ENCODE measurements at places on chromosomes 13 and 19.

DNA sequence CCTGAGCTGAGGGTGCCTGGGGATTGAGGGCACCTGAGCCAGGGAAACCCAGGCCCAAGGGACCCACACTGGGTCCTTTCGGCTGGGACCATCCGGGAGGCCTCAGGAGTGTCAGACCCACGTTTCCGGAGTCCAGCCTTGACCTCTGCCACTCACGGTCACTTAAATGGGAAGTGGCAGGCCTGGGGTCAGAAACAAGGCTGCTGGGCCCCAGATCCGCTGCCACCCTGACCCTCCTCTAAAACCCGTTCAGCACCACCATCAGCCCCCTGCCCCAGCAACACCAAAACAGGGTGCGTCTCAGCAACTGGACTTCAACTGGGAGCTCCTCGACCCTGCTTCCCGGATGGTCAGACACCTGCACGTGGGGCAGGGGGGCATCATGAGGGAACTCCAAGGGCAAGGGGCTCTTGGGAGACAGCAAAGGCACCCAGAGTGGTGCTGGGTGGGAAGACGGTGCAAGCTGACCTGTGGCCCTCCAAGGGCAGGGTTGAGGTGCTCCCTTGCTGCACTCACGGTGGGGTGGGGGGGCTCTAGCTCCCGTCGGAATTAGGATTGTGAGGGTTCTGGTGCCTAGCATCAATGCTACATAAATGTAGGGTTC lies 1.2 kb upstream of the PLPP2 start:
- DNase-seq = no peak

DNA sequence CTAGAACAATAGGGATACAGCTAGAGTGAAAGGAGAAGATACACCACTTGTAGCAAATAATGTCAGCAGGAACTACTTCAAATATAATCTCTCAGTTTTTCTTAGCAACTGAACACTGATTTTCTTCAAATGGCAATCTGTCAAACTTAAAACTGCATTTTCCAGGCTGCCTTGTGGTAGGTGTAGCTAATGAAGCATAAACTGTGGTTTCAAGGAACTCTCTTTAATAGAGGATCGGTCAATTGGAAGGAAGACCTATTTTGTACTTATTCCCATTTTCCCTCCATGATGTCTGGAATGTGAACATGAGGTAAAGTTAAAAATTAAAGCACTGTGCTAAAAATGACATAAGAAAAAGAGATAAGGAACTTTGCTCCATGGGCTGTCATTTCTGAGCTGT lies 1261.9 kb downstream of the PCDH17 start:
- DNase-seq = no peak

DNA sequence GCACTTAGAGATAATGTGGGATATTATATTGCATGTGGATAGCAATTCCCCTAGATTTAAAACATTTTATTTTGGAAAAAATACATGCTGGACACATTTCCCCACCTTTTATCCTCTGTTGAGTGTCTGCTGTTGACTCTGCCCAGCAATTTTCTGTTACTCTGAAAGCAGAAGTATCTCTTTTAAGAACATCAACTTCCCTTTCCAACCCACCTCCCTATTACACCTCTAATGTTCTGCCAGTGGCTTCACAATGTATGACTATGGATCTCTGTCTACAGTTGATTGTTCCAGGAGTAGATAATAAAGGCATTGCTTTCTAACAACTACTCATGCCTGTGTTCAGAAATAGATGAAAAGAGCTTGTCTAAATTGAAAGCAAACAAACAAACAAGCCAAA lies 754.8 kb upstream of the SLITRK6 start:
- no peak for DNase-seq

DNA sequence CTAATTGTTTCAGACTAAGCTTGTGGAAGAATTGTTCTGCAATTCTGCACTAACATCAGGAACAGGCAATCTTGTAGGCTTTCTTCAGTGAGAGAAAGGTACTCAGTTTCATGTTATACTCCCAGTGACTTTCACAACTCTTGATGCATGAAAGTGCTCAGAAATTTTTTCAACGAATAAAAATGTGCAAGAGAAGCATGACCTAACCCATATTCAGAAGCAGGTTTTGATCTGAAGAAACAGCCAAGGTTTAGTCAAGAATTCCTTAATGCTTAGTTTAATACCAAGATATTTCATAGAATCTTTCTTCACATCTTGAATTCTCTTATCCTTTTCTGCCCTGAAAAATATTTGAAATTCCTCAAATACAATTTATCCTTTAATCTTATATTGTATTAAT lies 197.2 kb upstream of the CSNK1A1L start:
- DNase-seq = no peak

- DNase-seq = no peak
These were observed 680.4 kb upstream of the SPRY2 start for GRCh38 chr13:81021284-81021840.

- DNase-seq = no peak
These were observed 92.0 kb downstream of the SOX1 start for GRCh38 chr13:112158961-112159360.

GRCh38 chr19:1257475-1258162 lies 9.2 kb downstream of the MIDN start:
- no peak for DNase-seq

GRCh38 chr19:23273022-23273589 lies 22.9 kb upstream of the ZNF724 start:
- DNase-seq = no peak

- no peak for DNase-seq
These were observed 12.4 kb upstream of the CBLC start for GRCh38 chr19:44765033-44765948.

DNA sequence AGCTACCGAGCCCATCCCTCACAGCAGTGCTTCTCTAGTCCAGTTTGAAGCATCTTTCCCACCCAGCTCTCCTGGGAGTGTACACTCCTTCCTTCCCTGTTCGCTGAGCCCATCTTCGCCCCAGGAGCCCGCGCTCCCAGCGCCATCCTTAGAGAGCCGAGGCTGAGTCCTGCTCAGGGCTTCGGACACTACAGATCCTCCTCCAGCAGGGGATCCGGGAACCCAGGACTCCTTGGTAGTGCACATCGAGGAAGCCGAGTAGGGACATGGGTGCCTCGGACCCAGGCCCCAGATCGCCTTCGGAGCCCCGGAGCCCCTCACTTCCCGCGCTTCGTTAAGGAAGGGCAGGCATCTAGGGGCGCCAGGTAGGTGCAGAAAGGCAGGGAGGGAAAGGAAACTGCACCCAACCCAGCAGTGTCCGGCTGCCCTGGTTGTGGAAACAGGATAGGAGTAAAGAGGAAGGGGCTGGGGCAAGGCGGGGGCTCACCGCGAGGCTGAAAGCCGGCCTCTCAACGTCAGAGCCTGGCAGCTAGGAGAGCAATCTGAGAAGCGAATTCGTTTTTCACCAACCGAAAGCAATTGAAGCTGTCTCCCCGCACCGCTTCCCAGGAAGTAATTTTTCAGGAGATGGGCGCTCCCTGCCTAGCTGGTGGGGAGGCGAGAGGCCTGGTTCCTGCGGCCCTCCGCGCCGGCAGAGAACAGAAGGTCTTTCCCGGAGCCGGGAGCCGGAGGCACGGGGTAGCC lies 1.0 kb downstream of the PDX1 start:
- DNase-seq = peak; percentile 33

DNA sequence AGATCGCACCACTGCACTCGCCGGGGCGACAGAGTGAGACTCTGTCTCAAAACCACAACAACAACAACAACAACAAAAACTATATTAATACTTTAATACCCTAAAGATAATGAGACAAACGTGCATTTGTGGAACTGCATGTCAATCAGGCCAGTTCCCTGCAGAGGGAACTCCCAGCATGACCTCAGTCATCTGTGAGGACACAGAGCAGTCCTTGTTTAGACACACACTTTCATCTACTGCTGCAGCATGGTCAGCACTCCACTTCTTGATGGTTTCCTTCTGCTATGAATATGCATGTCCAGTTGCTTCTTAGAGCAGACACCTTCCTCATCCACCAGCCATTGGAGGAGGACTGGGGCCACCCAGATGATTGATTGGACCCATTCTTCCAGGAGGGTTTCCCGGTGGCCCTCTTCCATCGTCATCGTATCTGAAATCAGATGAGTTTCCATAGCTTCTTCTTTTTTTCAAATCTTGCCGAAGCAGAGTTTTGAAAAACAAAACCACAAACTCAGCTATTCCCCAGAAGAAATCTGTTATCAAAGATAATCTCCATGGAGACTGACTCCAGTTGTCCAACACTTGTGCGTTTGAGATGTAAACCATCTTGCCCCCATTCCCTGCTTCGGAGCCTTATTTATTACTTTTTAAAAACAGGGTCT lies 26.5 kb downstream of the ZNF607 start:
- no peak for DNase-seq

DNA sequence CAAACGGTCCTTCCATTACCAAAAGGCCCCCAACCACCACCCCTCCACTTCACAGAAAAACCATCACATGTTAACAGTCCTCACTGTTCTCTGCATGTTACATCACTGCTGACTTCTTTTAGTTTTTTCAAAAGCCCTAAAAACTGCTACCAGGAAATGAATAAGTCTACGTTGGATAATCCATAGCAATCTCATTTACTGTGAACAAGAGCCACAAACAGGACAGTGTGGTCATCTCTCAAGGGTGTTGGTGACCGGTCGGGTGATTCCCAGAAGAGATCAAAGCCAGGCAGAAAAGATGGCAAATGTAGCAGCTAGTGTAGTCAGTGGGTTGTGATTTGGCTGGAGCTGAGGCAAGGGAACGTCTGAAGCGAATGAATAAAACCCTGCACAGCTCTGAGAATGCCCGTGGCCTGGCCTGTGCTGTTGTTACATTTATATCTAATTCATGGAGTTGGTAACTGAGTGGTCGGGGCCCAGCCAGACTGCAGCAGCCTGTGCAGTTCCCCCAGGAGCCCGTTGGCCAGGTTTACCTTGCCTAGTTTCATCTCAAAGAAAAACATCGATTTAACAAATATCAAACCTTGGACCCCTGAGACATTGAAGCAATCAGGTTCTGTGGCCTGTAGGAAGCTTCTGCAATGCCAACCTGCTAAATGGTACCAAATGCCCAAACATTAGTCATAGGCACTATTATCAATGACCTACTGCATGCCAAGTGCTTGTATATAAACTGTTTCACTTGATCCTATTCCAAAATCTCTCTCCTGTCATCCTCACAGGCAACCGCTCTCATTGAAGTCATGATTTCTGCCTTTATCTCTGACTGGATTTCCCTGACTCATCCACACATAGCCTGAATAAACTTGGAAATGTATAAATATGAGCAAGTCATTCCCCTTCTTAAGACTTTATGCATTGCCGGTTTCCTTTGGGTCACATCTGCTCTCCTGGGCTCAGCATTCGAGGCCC lies 153.8 kb upstream of the SERP2 start:
- DNase-seq = no peak

- DNase-seq = no peak
These were observed 1700.6 kb downstream of the PCDH9 start for GRCh38 chr13:65529541-65529940.

GRCh38 chr13:114067886-114068651 lies 64.4 kb downstream of the RASA3 start:
- no peak for DNase-seq

DNA sequence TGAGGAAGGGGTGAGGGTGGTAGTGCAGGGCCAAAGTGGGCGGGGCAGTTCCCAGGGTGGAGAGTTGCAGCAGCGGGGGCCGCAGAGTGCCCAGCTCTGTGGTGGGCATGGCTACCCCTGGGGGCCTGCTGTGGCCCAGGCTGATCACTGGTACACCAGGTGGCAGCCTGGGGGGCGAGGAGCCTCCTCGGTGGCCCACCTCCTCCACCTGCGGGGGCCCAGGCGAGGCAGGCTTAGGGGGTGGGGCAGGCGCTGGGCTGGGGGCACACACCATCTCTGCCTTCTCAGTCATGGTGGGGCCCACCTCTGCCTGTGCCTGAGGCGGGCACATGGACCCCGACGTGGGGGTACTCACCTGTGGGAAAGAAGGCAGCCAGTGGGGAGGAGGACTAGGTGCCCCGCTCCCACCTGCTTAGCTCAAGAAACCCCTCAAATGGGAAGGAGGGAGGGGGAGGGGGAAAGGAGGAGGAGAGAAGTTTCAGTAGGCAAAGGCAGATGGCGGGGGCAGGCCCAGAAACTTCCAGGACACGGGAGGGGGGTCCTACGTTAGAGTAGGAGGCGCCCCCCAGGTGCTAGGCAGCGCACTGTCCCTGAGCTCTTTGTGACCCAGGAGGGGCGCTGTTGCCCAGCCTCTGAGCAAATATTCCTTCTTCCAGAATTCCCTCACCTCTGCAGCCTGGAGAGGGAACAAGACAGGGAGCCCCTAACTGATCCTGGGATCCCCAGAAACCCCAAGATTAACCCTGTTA lies 1.6 kb downstream of the LYL1 start:
- no peak for DNase-seq

GRCh38 chr13:66159511-66159910 lies 1070.6 kb downstream of the PCDH9 start:
- DNase-seq = no peak

DNA sequence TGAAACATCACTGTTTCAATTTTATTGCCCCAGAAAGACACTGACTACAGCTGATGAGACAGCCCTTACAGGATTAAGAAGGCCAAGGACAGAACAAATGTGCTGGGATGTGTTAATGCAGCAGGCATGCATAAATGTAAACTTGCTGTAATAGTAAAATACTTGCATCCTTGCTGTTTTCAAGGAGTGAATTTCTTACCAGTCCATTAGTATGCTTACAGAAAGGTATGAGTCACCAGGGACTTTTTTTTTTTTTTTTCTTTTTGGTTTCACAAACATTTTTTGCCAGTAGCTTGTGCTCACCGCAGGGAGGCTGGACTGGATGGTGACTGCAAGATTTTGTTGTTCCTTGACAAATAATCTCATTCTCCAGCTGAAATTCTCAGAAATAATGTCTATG lies 55.1 kb downstream of the GPR180 start:
- DNase-seq = no peak

DNA sequence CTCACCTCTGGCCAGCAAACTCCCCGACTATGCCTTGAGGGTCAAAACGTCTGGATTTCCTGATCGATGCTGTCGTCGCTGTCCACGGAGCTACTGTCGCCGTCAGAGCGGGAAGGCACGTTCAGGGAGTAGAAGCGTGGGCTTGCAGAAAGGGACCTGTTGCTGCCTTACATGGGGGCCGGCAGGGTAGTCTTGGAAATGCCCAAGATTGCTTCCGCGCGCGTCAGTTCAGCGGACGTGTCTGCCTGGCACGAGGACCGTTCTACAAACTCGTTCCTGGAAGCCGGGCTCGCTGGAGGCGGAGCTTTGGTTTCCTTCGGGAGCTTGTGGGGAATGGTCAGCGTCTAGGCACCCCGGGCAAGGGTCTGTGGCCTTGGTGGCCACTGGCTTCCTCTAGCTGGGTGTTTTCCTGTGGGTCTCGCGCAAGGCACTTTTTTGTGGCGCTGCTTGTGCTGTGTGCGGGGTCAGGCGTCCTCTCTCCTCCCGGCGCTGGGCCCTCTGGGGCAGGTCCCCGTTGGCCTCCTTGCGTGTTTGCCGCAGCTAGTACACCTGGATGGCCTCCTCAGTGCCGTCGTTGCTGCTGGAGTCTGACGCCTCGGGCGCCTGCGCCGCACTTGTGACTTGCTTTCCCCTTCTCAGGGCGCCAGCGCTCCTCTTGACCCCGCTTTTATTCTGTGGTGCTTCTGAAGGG lies 15.4 kb downstream of the RB1 start:
- DNase-seq = no peak

- DNase-seq = peak; percentile 89
These were observed 3.1 kb upstream of the TNFAIP8L1 start for GRCh38 chr19:4636151-4636717.

All from iPS-NIHi11 (cell line).